Right lobe of liver (tissue), 6 donors: ENCODE measurements at places on chromosomes 16 and 17.

DNA sequence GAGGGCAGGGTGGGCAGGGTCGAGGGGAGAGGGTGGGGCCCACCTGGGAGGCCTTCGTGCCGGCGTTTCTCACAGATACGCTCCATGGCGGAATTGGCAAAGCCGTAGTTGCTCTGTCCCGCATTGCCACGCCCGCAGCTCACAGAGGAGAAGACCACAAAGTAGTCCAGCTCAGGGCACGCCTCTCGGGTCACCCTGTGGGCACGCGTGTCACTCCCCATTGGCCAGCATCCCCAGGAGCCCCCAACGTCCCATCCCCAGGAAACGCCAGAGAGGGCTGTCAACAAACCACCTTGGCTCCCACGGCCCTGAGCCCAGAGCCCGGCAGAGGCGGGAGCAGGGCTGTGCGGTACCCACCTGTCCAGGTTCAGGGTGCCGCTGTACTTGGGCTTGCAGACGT is 16.1 kb downstream of the FASN start:
- DNase-seq = no peak

GRCh38 chr16:31507617-31507928 is 618 bp downstream of the RUSF1 start:
- no peak for DNase-seq

DNA sequence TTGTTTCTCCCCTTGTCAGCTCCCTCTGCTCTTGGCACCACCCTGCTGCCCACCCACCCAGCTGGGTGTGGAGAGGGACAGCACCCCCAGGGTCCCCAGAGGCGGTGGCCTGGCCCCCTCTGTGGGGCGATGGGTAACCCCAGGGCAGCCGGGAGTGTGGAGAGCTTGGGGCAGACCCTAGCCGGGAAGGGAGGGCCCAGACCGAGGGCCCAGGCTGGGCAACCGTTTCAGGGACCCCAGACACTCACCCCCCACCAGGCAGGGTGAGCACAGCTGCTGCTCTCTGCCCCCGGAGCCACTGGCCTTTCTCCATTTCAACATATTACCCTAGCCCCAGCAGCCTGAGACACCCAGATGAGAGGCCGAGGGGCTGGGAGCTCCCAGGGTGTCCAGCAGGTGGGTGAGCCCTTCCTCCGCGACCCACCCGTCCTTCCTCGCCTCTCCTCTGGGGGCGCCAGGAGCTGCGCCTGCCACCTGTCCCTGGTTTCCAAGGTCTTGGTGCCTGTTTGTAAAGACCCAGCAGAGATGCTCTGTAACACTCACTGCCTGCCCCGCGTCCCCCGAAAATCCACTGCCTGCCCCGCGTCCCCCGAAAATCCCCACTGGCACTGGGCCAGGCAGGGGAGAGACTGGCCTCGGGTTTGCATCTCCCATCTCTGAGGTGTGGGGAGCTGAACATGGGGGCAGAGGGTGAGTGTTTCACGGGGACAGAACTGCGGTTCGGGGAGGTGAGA is 45.4 kb downstream of the BAHCC1 start:
- no peak for DNase-seq

DNA sequence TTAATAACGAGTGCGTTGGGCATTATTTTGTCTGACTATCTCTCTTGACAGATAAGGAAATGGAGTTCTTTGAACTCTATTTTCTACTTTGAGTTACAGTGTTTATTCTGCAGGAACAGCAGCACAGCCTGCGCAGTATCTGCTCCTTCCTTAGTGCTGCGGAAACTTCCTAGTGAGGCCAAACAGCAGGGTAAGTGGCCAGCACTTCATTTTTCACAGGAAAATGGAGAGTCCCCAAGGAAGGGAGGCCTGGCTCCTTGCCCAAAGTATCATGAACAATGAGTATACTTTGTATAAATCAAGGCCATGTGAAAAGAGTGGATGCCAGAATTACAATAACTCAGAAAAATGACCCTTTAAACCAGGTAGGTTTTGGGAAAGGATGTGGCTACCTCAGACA is 140.6 kb downstream of the VPS53 start:
- DNase-seq = no peak

GRCh38 chr17:2545393-2545792 is 33.7 kb upstream of the METTL16 start:
- DNase-seq = peak; percentile 78

DNA sequence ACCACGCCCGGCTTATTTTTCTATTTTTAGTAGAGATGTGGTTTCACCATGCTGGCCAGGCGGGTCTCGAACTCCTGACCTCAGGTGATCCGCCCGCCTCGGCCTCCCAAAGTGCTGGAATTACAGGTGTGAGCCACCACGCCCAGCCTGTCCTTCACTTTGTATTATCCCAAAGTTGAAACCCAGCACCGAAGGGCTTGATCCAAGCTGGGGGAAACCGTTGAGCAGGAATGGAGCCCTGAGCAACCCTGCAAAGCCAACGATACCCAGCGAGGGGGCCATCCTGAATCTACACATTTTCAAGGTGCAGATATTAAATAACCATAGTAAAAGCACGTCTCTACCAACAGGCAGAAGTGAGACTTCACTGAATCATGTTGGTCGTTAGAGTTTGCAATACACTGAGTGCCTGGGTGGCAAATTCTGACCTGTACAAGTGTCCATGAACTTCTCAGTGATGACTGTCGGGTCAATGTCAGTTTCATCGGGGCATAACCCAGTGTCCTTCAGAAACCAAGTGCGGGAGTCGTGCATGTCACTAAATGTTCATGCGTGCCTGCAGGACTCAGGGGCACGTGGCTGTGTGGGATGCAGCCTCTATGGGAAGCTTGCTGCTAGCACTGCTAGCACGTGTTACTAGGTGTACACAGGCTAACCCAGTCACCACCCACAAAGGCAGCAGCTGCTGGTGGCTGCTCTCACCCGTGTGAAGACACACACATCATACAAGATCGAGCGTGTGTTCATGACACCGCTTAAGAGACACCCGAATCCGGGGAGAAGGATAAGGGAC is 10.5 kb upstream of the RBFOX3 start:
- DNase-seq = peak; percentile 31

- DNase-seq = no peak
Observed at GRCh38 chr16:85271198-85271597, 158.9 kb upstream of the CIBAR2 start.

DNA sequence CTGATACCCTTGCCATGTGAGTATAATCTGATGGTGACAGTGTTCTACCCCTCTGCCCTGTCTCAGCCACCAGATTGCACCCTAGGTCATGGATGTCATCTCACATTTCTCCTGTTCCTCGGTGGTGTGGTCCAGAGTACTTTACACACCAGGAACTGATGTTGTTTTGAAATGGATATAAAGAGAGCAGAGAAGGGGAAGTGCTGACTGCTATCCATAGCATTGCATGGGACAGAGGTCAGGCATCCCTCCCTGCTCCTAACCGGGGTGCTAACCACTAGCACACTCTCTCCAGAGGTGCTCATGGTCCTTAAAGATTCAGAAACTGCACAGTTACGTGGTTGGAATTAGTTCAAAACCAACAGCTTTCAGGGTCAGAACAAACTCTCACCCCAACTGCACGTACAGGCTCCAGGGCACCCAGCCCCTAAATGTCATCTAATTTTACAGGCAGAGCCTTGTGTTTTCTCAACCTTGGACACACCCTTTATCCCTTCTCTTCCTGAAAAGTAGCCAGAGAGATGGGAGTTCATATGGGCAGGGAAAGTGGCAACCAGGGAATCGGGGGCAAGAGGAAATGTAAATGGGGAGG is 16.3 kb downstream of the TTLL6 start:
- DNase-seq = no peak

- DNase-seq = no peak
Observed at GRCh38 chr16:86383488-86384262, 126.7 kb upstream of the FOXF1 start.

- DNase-seq = no peak
Observed at GRCh38 chr17:67557052-67557845, 160.5 kb upstream of the NOL11 start.
